Fibroblast of villous mesenchyme (primary cell): ENCODE measurements at places on chromosomes 2 and 18. TPM values are rescaled to one million over a fixed set of nuclear protein-coding genes. Genes with fewer than 3 reads are reported as not detected.

Gene KLHL41
- total RNA-seq = 0.32 and 0.43 TPM in 2 replicates

Gene SLC11A1
- under 0.01 and 0.43 TPM in 2 replicates for total RNA-seq

Gene PLGLB1
- total RNA-seq = 0.32 and 3.0 TPM in 2 replicates

Gene ABCG5
- total RNA-seq = not detected in 2 replicates

Gene SLC5A7
- not detected in 2 replicates for total RNA-seq

Gene PCGF1
- 21.6 and 23.7 TPM in 2 replicates for total RNA-seq

- DNase-seq = no peak
Observed at GRCh38 chr2:1585635-1586034, 158.7 kb downstream of the PXDN start.

GRCh38 chr2:60105906-60106305, 447.5 kb downstream of the BCL11A start:
- no peak for DNase-seq

DNA sequence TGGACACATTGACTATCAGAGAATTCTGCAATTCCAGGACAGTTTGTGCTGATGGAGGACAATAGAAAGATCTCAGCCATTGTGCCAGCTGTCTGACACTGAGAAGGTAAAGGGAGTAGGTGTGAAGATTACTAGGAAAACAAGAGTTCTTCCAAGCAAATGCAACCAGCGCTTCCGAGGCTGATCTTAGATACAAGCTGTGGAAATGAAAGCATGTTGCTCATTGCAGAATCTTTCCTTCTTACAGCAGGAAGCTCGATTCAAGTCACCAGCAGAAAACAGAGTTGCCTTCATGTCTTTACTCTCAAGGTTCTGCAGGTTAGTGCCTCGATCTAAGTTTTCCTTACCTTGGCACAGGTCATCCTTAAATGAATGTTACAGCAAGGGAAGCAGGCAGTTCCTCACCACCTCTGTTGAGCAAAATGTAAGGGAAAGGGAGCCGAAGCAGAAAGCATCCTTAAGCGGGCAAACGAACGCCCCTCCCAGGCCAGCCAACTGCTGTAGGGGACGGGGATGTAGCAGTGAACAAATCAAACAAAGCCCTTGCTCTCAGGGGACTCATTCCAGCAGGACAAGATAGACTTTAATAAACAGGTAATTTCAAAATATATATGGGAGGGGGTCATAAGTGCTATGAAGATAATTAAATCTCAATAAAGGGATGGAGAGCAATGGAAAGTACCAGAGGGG, 54.3 kb downstream of the MARCHF4 start:
- DNase-seq = no peak

DNA sequence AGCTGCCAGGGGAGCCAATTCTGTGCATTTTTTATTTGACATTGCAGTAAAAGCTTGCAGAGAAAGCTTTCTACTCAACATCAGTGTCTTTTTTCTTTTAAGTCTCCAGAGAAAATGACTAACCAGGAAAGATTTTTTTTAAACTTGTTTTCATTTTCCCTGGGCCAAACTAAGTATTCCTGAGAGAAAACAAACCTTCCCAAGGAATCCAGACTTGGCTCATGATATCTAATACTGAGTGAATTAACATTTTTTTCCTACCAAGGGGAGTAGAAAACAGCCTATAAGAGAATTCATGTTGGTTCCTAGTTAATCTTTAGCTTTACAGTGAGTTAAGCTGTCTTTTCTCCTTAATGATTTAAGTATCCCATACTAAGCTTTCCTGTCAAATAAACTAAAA, 46.7 kb downstream of the DAPL1 start:
- peak; percentile 60 for DNase-seq

GRCh38 chr2:23803965-23804542, 122.9 kb downstream of the ATAD2B start:
- DNase-seq = peak; percentile 48

- no peak for DNase-seq
Observed at GRCh38 chr2:175984846-175985245, 17.2 kb downstream of the LNPK start.
